ENCODE measurements at places on chromosomes 16 and 17. TPM values are rescaled to one million over a fixed set of nuclear protein-coding genes. Genes with fewer than 3 reads are reported as not detected.

GRCh38 chr17:6651919-6652452, 424 bp downstream of the C17orf100 start:
- peak; percentile 60 for DNase-seq

GRCh38 chr17:83180996-83181481, 101.6 kb downstream of the METRNL start:
- no peak for DNase-seq

DNA sequence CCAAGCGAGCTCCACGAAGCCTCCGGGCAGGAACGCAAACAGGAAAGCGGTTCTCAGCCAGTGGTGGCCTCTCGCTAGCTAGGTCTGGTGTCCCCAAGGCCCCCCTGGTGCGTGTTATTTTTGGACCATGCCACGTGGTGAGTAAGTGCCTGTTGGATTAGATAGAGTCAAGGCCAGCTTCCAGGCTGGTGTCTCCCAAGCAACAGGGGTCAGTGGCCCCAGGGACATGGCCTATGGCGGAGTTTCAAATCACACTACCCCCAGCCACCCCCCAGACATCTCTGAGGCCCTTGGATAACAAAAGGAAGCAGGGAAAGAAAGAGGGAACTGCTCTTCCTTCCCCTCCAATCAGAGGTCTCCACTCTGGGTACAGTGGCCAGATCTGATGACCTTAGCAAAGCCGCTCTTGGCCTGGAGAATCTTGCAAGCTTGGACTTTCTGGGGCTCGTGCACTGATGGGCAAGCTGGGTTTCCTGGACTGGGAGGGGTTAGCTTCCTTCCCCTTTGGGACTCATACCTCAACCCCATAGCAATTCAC, 58.2 kb downstream of the MAF start:
- no peak for DNase-seq

DNA sequence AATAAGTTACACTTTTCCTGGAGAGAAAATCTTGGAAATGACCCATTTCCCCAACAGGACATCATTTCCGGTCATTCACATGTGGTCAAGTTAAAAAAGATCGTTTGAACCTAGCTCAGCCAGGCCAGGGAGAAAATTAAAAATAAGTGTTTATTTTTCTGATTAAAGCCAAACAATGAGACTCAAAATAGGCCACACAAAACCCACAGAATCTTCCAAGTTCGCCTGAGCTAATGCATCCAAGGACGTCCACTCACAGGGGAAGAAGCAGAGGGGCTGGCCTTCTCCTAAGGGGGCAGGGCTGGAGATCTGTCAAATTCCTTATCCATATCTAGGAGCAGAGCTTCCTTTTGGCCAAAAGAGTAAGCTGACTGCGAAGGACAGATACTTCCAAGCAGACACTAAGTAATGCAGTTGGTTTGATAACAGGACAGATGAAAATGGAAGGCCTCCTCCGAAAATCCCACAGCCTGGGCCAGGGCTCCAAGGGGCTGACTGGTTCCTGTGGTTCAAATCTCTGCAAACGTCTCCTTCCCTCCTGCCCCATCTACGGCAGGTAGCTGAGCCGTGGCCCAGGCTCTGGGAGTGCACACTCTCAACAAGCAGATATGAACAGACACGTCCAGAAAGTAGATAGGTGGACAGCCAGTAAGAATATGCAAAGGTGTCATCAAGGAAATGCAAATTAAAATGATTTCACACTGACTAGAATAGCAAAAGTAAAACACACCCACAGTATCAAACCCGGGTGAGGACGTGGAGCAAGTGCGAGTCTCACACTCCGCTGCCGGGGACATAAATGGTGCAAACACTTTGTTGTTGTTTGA, 98.5 kb downstream of the MRM3 start:
- no peak for DNase-seq

GRCh38 chr17:37130984-37131446, 182.3 kb downstream of the AATF start:
- DNase-seq, result peak; percentile 88

- no peak for DNase-seq
These were observed 260.3 kb downstream of the STX8 start for GRCh38 chr17:9315360-9315759.

DNA sequence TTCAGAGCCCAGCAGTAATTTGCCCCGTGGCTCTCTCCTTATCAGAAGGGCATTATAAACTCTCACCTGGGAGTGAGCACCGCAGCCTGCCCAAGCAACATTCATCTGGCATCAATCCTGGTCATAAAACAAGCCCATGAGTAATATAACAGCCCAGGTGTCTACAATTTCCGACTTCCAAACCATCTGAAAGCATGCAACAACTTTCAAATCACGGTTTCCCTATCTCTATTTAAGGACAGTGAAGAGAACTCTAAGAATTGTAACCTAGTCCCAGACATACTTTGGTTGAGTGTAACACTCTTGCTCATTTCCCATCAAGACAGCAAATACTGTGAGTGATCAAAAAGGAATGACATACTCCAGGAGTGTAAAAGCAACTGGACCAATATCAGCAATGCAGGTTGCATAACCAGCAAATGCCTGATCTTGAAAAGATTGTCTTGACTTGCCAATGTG, 487.4 kb upstream of the SOX9 start:
- peak; percentile 92 for DNase-seq

GRCh38 chr17:36182176-36183000, 6.0 kb upstream of the TBC1D3B start:
- no peak for DNase-seq

- DNase-seq, result peak; percentile 11
These were observed 33.8 kb downstream of the GTF3C1 start for GRCh38 chr16:27515874-27516353.

- DNase-seq, result no peak
These were observed 34.3 kb downstream of the WFDC1 start for GRCh38 chr16:84329016-84329415.

DNA sequence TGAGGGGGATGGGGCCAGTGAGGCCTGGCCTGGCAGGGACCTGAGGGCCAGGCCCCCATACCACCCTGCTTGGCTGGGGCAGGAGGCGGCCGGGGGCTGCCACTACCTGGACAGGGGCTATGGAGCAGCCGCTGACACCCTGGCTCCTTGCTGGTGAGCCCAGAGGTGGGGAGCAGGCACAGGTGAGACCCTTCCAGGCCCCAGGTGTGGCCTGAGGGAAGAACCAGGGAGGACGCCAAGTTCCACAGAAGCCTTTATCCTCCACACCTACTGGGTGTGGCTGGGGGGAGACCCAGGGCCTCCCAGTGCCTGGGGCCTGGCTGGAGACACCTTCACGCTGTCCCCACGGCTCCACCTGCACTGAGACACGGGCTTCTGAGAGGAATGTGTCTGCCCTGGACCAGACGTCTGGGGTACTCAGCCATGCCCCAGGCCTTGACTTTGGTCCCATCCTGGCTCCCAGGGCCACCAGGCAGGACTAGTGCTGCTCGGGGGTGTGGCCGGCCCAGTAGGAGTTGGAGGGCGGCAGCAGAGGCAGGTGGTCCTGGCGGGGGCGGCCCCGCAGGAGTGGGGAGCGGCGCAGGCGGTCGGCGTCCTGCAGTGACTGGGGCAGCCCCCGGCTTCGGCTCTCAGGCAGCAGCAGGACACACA, 4.7 kb downstream of the SLC22A31 start:
- DNase-seq, result no peak

- no peak for DNase-seq
These were observed 4.9 kb downstream of the IRX6 start for GRCh38 chr16:55328611-55329569.

DNA sequence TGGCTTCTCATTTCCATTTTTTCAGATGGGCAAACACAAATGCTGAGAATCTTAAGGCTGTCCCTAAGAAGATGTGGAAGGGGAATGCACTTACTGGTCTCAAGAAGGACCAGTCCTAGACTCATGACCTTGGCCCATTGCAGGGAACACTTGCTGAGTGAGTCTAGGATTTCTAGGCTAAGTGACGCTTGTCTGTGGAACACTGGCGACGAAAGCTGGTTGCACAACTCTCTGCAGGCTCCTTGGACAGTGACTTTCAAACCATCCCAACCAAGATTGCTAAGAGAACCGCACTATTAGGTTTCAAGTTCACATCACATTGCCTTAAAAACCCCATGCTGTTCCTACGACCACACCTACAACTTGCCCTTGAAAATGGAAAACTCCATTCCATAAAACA, 174.1 kb downstream of the AXIN2 start:
- no peak for DNase-seq

- no peak for DNase-seq
These were observed 87.9 kb downstream of the C16orf78 start for GRCh38 chr16:49461517-49461951.

DNA sequence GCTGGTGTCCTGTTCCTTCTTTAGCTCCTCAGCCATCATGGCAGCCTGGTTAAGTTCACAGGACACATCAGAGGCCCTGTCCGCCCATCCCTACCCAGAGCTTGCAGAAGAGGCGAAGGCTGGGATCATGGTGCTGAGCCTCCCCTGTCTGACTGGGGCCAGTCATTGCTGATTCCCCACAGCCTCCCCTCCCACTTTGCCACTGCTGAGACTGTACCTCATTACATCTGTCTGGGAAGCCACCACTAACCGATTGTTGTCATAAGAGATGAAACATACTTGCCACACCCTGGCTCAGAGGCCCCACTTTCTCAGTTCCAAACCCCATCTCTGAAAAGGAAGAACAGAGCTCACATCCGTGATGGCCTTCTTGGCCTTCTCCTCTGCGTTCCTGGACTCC, 66.2 kb downstream of the MYH13 start:
- no peak for DNase-seq

DNA sequence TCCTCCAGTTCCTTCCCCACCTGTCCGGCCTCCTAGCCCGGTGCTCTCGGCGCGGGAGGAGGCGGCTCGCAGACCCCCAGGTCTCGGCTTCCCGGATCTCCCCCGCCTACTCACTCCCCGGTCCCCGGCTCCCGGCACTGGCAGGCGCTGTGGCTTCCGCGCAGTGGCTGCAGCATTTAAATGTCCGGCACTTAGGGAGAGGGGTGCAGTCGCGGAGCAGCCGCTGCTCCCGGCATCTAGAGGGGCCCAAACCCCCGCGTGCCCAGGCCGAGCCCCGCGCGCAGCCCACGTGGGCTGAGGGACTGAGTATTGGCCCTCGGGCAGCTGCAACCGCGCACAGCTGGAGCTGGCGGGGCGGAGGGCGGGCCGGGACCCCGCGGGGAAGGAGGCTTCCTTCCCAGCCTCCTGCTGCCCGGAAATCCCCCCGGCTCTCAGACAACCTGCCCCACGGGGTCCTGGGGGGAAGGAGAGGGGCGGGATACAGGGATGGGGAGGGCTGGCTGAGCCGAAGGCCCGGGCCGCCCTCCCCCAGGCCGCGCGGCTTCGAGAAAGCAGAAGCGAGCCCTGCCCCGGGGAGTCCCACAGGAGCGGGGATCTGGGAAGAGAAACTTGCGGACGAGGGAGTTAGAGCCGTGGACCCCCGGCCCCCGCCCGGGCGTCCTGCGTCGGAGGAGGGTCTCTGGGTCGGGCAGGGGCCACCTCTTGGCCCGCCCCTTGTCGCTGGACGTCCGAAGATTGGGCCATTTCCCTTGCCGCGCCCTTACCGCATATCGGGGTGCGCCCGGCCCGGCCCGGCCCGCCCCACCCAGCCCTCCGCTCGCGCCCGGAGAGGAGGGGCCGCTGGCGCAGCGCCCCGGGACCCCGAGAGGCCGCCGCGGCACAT, at the start of gene MMP25:
MMP25 (plus strand) TSS at position 804 of the 883 bp plus-strand sequence. CDS start 357 bp downstream, outside the sequence.
- no peak for DNase-seq

DNA sequence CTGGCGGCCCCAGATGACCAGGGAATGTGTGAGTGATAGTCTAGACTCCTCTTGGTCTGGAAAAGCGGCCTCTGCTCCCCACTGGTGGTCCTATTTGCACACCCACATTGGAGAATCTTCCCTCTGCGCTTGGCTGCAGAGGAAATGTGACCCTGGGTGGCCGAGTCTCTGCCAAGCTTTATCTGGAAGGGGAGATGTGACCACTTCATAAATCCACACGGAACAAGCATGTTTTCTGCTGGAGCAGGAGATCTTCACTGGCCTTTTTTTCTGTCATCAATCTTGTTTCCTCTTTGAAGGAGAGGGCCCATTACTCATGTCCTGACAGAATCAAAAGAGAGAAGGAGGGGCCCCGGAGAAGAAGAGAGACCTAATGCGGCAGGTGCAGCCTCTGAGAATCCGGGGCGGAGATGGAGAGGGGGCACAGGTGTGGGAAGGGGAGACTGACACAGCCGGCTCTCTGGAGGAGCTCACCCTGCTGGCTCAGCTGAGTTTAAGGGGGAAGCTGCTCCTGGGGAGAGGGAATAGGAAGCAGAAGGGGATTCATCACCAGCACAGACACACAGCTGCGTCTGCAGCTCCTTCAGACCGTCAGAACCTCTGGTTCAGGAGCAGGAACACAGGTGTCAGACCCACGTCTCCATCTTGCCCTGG, 116.3 kb downstream of the SOX9 start:
- no peak for DNase-seq

DNA sequence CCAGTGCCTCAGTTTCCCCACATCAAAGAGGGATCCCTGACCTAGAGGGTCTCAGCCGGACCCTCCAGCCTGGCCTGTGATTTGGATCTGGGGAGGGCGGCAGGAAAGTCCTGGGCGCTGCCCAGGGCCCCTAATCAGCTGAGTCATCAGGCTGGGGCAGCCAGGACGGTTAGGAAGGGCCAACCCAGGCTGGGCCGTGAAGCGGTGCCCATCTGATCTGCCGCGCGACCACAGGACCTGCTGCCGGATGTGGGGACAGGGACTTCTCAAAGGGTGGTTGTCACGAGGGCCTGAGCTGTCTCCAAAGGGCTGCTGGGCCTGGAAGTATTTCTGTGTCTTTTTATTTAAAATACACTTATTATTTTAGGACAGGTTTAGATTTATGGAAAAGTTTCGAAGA, 4.4 kb downstream of the TPSAB1 start:
- DNase-seq, result no peak

DNA sequence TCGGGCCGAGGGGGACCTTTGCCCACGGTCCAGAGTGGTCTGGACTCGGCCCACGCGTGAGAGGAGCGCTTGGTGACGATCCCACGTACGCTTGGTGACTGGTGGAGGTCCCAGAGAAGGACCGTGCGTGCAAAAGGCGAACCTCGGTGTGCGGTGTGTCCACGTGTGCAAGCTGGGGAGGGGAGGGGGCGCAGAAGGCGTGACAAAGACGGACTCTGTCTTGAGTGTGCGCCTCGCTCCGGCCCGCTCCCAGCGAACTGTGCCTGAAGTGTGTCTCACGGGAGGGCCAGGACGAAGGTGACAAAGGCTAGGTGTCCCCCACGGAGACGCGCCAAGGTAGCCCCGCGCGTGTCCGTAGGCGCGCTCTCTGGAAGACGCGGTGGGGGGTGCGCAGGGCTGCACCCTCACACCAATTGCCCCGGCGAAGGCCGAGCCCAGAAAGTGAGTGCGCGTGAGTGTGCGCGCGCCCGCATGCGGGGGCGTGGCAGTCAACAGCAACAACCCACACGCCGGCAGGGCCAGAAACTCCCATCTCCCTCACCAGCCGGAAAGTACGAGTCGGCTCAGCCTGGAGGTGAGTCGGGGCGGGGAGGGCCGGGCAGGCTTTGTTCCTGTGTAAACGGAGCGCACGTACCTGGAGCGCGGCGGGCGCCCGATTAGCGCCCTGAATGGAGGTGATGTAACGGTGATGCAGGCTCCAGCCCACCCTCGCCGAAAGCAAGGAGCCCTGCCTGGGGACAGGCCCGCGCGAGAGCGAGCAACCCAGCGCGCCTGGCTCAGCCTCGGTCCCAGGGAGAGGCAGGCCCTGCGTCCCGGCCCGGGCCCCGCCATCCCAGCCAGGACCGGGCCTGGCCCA, at the start of gene GPRC5C:
GPRC5C (plus strand) TSS at position 521 of the 856 bp plus-strand sequence. CDS start 7,689 bp downstream, outside the sequence.
- peak; percentile 68 for DNase-seq

The MMP28 gene
- 0.52 TPM for total RNA-seq

The BRIP1 gene
- 11.3 TPM for total RNA-seq

The NHLRC4 gene
- 0.85 TPM for total RNA-seq

The BICDL2 gene
- total RNA-seq, result 8.3 TPM

The C1QTNF8 gene
- not detected for total RNA-seq

The ALDH3A1 gene
- not detected for total RNA-seq

The AGRP gene
- total RNA-seq, result not detected
